Transverse colon (tissue), 4 donors: ENCODE measurements at places on chromosomes 6 and 20. TPM values are rescaled to one million over a fixed set of nuclear protein-coding genes. Genes with fewer than 3 reads are reported as not detected.

GRCh38 chr20:21781446-21782075 lies 76.1 kb downstream of the PAX1 start:
- no peaks in the 10 kb centered on the region for H3K4me1 ChIP-seq
- H3K27me3 ChIP-seq = no peaks in the 10 kb centered on the region
- no peak for DNase-seq
- H3K4me3 ChIP-seq = no peak overlapping the region
- no peak overlapping the region for H3K27ac ChIP-seq

GRCh38 chr20:34834459-34834893 lies 9.0 kb upstream of the NCOA6 start:
- H3K4me3 ChIP-seq = no peak overlapping the region
- H3K36me3 ChIP-seq = no peaks in the 10 kb centered on the region
- no peaks in the 10 kb centered on the region for H3K27me3 ChIP-seq
- DNase-seq = no peak
- H3K27ac ChIP-seq = no peak overlapping the region

Gene FAM162B
- 0.48 TPM for total RNA-seq

DNA sequence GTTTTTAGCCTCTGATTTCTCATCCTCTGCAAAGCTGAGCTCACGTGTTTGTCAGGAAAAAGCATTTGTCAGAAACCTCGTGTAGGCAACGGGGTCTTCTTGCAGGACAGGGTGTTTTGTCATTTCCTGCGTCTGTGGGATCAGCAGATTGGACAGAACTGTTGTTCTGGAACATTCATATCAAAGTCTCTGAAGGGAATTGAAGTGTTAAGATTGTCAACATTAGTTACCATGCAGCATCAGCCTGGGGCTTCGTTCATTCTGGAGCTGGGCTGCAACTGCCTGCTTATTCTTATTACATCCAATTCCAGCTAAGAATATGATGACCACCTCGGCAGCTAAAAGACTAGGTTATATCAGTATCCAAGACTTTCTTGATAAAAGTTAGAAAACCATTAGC lies 71.0 kb upstream of the RALGAPA2 start:
- H3K27ac ChIP-seq = no peak overlapping the region
- no peaks in the 10 kb centered on the region for H3K36me3 ChIP-seq
- no peaks in the 10 kb centered on the region for H3K27me3 ChIP-seq

DNA sequence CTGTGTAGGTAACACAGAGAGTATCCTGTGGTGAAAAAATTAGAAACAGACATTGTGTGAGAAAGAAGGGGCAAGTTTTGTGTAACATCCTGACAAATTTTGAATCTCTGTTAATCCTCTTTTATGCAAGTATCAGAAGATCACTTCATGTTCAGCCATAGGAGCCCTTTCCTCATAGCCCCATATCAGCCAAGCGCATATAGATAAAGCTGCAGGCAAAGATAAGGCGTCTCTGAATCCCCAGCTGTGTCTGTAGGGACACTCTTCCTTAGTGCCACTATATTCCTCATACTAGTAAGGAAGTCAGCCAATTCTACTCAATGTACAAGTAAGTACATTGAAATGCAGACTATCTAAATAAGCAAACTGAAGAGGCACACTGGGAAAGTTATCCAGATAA lies 22.3 kb downstream of the HTR1E start:
- no peaks in the 10 kb centered on the region for H3K27me3 ChIP-seq
- no peaks in the 10 kb centered on the region for H3K36me3 ChIP-seq
- no peaks in the 10 kb centered on the region for H3K4me1 ChIP-seq
- no peak for DNase-seq
